ENCODE measurements at places on chromosomes 11 and 22. TPM values are rescaled to one million over a fixed set of nuclear protein-coding genes. Genes with fewer than 3 reads are reported as not detected.

The CAPRIN1 gene
- polyA plus RNA-seq = 141 TPM

The KRTAP5-7 gene
- polyA plus RNA-seq = not detected

The WBP2NL gene
- 1.1 TPM for polyA plus RNA-seq

The OR6A2 gene
- not detected for polyA plus RNA-seq

The RAC2 gene
- polyA plus RNA-seq = 5.6 TPM

The WNT11 gene
- polyA plus RNA-seq = 22.0 TPM

DNA sequence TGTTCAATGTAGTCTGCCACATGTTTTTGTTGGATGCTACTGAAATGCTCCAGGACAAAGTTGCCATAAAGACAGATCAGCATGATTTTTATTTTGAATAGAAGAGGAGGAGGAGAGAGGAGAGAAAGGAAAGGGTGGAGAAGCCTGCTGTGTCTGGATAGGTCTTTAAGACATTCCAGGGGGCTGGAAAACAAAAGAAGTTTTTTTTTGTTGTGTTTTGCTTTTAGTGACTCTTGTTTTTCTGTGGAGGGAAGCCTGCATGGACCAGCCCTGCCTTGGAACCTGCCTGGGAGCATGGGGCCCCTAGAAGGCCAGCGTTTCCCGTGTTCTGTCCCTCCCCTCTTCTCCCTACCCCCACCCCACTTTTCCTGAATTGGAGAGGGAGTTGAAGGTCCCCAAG is 2.3 kb downstream of the TSPAN18 start:
- no peak for DNase-seq

DNA sequence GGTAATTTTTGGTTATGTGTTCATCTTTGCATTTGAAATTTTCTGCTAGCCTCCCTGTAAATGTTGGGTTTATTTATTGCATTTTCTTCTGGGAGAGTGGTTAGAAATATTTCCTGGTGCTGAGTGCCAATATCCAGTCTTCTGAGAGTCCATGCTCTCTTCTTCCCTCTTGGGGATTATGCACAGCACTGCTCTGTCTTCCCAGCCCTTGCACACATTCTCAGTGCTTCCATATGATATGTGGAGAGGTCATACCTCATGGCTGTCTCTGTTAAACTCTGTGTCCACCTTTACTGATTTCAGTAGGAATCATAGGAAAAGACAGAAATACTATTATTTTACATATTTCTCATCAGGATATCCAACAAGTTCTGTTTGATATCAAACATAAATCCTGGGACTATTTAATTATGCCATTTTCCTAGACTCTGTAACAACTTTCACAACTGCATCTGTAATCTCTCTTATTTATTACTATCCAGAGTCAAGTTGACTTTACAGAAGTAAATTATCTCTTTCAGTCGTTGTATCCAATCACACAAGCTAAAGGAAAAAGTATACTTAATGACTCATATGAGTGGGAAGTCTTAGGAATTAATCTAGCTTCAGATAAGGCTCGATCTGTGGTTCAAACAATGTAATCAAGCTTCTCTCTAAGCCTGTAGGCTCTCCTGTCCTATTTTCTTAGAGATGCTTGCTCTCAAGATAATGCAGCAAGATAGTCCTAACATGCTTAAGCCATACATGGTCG is 2.7 kb upstream of the NXPE1 start:
- no peak for DNase-seq

DNA sequence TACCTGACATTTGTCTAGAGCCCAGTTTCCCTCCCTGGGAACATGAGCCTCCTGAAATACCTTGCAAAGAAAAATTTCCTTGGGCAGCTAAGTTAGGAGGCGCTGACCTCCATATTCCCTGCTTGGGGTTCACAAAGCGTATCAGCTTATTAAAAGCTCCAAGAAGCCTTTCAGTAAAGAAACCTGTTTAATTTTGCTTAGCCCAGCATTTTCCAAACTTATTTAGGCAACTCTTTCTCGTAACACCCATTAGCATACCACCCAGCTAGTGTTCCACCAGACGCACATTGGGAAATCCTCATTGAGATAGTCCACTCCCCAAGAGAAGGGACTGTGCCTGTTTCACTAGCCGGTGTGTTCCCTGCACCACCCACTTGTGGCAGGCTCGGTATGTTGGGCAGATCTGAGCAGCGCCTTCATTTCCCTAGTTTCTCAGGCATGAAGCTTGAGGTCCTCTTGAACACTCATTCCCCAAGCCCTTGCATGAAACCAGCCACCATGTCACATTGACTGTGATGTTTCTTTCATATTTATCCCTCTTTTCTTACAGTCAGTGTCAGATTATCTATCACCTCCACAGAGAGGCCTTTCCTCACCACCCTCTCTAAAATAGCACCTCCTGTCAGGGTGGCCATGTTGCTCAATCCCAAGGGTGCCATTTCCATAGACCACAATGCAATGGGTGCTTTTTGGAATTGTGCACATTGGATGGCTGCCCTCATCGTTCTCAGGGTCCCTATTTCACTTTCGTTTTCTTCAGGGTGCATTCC is 12.5 kb upstream of the ELF5 start:
- DNase-seq = no peak

- DNase-seq = no peak
Measured at GRCh38 chr11:122668562-122669090, 13.1 kb downstream of the UBASH3B start.

DNA sequence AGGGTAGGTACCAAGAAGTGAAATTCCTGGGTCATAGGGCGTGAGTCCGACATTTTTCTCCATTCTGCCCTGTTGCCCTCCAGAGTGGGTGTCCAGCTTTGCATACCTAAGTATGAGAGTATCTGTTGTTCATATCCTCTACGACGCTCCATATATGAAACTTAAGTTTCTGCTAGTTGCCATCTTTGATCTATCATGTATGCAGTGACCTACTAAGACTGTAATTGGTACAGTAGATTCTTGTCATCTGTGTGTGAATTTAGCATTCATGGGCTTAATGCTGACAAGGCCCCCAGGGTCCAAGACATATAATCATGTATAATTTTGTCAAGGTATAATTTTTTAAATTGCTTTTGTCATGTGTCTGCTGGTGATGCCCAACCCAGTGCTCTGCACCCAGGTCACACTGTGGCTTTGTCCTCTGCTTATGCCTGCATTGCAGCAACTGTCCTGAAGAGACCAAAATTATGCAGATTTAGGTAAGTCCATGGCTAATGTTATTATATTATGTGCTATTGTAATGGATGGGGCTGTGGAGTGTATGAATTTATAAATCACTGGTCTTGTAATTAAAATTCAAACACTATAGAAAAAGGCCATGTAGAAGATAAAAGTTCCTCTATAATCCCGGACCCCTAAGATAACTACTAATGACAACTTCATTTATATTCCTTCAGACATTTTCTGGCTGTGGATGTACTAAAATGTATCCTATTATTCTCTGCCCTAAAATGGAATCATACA is 12.2 kb downstream of the NEAT1 start:
- no peak for DNase-seq

DNA sequence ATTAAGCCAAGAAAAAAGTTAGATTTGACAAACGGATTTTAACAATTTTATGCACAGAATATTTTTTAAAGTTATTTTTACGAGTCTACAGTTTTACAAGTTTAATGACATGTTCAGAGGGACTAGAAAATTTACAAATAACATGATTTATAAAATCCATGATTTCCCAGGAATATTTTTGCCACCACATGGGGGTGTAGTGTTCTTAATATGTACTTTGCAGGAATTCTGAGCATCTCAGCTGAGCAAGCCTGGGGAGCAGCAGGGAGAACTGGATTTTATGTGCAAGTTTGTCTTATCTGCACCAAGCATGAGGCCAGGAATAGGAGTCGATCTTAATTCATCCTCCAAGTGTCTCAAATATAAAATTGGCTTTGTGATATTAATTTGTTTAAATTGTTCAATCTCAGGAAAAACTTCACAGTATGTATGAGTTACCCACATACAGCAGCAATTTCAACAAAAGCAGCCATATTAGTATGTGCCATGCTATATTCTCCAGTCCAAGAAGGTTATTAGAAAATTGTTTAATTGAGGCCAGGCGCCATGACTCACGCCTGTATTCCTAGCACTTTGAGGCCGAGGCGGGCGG is 826.3 kb downstream of the DLG2 start:
- DNase-seq = no peak

Measured in hindlimb muscle (tissue), 1 donor.